ENCODE measurements at places on chromosomes 3 and 15.

- no peak for ATAC-seq
Measured at GRCh38 chr15:31046759-31047359, 54.7 kb downstream of the TRPM1 start.

DNA sequence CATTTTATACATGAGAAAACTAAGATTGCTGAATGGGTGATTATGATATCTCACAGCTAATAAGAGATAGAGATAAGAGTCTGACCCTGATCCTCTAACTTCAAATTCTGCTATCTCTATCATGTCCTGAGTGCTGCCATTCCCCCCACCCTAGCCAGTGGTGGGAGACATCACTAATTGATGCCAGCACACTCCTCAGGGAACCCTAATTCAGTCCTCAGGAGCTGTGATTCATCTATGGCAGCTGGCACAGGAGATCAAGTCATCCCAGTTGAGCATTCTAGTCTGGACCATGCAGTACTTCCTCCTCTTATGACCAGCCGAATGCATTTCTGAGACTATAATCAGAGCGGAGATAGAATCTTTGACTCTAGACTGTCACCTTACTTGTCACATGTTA lies 71.9 kb downstream of the SYNM start:
- no peak for ATAC-seq

DNA sequence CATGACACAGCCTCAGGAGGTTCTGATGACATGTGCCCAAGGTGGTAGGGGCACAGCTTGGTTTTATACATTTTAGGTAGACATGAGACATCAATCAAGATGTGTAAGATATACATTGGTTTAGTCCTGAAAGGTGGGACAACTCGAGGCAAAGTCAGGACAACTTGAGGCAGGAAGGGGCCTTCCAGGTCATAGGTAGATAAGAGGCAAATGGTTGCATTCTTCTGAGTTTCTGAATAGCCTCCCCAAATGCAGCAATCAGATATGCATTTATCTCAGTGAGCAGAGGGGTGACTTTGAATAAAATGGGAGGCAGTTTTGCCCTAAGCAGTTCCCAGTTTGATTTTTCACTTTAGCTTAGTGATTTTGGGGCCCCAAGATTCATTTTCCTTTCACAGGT lies 91.6 kb downstream of the CHCHD4 start:
- no peak for ATAC-seq

GRCh38 chr3:63800097-63800496 lies 19.0 kb upstream of the C3orf49 start:
- ATAC-seq = no peak

- no peak for ATAC-seq
Measured at GRCh38 chr3:11050666-11051323, 58.2 kb downstream of the SLC6A1 start.

GRCh38 chr3:29416514-29416913 lies 135.6 kb downstream of the RBMS3 start:
- no peak for ATAC-seq

DNA sequence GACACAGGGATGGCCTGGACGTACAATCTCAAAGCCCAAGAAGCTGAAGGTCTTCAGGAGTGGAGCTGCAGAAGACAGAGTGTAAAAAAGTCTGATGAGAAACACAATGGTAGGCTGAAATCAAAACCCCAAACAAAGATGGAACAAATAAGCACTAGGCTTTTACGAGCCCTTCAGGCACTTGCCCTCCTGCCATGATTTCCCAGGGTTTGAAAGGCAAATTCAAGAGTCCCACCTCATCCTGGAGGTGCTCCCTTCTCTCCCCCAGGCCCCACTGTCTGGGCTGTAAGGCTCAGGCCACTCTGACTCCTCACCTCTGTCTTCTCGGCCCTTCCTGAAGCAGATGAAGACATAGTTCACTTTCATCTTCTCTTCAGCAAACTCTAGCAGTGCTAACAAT lies 86.6 kb downstream of the RBPMS2 start:
- no peak for ATAC-seq

DNA sequence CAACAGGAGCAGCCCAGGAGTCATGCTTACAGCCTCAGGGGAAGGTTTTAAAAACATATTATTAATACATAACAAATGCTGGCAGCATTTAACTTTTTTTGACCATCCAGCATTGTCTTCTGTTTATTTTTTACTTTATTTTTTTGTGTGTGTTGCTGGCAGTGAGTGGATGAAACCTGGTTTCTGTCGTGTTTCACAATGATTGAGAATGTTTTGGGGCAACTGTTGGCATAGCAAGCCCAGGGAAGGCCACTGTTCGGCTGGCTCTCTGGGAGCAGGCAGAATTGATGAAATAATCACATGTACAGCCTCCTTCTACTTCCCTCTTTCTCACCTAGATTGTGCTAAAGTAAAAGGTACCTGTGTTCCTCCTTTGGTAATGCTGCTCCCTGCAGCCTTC lies 190.2 kb downstream of the NR1D2 start:
- ATAC-seq = no peak

DNA sequence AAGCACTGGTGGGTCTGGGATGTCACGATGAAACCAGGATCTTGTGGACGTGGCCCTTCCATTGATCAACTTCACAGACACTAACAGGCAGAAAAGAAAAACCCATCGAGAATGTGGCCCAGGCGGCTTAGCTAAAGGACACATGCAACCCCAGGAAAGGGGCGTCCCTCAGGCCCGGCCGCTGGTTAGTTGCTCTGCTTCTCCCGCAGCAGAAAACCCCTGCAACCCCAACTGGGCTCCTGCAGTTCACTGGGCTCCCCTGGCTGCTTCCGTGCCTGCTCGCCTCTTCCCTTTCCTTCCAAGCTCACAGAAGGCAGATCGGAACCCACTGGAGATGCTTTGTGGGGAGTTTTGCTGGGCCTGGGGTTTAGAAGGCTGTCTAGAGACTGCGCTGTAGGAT lies 1.1 kb downstream of the GASK1A start:
- ATAC-seq = no peak

GRCh38 chr3:133103706-133104105 lies 65.5 kb downstream of the TMEM108 start:
- ATAC-seq = no peak

DNA sequence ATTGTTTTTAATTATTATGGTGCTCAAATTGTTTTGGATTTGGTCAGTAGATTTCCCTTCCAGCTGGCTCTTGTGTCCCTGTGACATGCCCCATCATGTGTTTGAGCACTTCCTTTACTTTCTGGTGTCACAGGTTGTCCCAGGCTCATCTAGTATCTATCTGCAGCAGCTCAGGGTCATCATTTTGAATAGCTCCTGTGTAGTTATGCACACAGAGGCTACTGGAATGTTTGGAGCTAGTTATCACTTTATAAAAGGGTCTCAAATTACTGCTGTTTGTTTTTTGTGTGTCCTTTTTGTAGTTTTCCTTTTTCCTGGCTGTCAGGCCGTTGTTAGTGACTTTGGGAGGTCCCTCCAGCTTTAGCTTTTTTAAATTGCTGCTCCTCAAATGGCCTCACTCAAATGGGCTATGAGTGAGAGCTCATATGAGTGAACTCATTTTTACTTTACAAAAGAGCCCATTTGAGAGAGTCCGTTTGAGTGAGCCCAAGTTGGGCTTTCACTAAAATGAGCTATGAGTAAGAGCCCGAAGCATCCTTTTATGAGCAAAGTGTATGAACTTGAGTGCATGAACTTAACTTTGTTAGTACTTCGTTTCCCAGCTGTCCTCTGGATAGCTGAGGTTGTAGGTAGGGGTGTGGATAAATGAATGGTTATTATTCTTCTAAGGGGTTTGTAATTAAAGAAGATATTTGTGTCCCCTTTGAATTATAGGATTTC lies 43.8 kb downstream of the SQOR start:
- no peak for ATAC-seq

DNA sequence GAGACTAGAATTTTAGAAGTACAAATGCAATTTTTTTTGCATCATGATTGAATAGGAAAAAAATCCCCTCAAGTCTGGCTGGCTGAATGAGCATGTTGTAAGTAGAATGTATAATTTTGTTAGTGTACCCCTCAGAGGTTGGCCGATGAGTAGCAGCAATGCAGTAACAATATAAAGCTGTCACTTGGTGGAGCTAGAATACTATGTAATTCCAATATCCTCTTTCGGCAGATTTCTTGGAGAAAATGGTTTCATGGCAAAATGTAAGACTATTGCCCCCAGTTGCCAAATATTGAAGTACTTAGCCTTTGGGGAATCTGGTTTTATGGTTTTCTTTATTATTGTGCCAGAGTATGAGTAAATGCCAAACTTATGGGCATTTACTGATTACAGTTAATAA lies 39.8 kb upstream of the SGO1 start:
- no peak for ATAC-seq

GRCh38 chr3:117524890-117525289 lies 815.3 kb downstream of the TUSC7 start:
- ATAC-seq = no peak

GRCh38 chr3:184368116-184368515 lies 6.6 kb downstream of the POLR2H start:
- ATAC-seq = no peak

DNA sequence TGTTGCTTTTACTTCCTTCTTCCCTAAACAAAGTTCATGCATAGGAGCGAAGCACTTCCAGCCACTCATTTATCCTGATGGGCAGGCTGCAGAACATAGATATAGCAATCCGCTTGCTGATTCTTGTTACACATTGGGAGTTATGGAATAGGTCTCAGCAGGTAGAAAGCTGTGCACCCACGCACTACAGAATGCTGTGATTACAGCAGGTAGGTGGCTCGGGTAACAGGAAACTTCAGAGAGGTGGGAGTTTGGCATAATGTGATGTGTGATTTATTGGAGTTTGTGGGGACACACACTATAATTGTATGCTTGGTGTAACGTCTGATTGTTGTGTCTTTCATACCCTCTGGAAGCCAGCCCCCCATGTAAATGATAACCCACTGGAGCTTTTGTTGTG lies 99.2 kb upstream of the MEIS2 start:
- no peak for ATAC-seq

DNA sequence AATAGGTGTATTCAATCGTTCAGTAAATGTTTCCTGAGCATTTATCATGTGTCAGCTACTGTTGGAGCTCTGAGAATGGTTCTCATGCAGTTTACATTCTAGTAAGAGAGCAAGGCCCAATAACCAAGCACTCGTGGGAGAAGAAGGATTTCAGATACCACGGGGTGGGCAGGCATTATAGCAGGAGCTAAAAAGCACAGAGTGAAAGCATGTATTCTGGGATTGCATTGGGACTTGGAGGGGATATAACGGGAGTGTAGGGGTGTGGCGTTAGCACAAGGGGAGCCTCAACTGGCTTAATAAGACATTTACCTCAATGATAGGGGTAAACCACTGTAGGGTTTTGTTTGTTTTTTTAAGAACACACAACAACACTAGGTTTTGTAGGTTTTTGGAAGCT lies 1.6 kb upstream of the SIAH2 start:
- ATAC-seq = no peak

DNA sequence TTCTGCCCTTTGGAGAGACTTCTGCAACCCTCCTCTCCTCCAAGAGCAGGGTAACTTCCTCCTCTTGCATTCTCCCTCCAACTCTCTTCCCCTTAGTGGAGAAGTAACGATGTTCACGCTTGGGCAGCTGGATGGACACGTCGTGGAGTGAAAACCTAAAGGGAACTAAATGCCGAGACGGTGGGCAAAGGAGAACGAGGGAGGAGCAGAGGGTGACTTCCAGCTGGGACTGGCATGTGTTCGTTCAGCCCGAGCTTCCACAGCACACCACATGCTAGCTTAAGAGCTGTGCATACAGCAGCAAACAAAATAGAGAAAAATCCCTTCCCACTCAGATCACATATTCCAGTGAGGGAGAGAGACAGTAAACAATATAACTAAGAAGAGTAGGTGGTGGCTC lies 179.8 kb downstream of the SLCO3A1 start:
- ATAC-seq = no peak

DNA sequence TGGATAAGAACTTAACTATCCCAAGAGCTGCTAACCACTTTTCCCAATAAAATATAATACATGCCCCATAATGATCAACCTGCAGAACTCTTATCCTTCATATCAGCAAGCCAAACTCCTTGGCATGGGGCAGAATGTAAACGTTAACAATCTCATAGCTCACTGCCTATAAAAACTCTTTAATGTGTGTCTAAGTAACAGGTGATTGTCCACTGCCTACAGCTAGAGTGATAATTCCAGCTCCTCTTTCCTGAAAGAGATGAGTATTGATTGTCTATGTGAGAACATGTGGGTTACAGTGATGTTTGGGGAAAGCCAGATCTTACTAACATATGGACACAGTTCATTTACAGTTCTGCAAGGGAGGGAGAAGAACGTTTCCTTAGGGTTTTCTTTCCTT lies 11.3 kb upstream of the GLCE start:
- no peak for ATAC-seq

- ATAC-seq = no peak
Measured at GRCh38 chr3:134852132-134852531, 57.1 kb downstream of the EPHB1 start.

- no peak for ATAC-seq
Measured at GRCh38 chr3:102745881-102746280, 311.1 kb downstream of the ZPLD1 start.

DNA sequence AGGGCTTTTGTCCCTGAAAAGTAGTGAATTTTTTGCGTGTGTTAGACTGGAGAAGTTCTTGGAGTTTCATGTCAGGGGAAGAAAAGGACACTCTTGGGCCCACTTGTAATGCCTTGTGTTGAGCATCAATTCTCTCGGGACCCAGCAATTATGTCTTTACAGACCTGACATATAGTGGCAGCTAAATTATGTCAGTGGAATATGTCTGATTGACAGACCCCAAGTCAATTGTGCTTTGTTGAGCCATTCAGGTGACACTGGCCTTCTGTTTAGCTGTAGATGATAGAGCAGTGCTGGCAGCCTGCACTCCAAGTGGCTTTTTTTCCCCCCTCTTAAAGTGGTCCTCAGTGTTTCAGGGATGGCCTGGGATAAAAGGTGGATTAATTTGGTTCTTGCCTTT lies 112.1 kb upstream of the AGBL1 start:
- no peak for ATAC-seq

DNA sequence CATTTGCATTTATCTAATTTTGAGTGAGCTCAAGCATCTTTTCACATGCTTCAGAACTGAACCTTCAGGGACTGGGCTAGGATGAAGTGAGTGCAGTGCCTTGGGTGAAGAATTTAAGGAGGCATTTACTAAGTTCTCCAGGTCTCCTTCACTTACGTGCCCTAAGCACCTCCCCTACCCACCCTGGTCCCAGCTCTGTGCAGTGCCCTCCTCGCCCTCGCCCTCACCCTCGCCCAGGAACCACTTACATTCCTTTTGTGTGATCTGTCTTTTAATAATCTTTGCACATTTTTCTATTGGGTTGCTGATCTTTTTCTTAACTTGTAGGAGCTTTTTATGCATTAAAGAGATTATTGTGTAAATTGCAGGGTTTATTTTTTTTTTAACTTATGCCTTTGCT lies 322.6 kb downstream of the THSD4 start:
- ATAC-seq = no peak
